ENCODE measurements at places on chromosomes 7 and 10.

DNA sequence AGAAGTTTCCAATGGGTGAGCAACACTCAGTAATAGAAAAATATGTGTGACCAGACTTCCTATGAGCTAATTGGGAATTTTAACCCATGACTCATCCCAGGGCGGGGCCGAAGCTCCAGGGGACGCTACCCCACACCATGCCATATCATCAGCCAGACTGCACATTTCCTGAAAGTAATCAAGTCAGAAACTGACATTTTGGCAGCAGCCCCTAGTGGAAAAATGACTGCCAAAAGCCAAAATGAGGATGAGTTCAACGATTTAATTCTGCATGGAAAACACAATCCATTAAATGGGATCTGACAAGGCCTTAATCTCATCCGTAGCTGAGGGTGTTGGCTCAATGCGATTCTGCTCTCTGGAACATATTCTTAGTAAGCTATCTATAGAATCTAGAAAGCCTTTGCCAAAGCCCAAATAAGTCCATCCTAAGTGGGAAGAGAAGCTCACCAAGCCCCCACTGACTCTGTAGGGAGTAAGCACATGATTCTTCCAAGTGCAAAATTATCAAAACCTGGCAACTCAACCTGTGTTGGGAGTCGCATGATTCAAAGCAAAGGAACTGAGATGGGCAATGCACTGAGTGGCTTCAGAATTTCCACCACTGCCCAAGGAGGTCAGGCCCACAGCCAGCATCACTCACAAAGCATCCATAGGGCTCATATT lies 93.1 kb upstream of the PDE1C start:
- DNase-seq, result no peak

DNA sequence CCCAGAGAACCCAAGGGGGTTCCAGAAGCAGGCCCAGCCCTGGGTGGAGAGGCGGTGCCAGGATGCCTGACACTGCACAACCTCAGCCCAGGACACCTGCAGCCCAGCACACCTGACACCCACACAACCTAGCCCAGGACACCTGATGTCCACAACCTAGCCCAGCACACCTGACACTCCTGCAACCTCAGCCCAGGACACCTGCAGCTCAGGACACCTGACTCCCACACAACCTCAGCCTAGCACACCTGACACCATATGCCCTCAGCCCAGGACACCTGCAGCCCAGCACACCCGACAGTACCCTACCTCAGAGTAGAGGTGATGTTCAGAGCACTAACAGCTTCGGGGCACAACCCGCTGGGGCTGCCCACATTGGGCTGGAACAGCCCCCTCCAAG lies 87.3 kb downstream of the PAXIP1 start:
- DNase-seq, result no peak

GRCh38 chr7:35241436-35241835 lies 12.5 kb downstream of the TBX20 start:
- DNase-seq, result no peak

- no peak for DNase-seq
Observed at GRCh38 chr10:108673741-108674140, 1249.6 kb downstream of the XPNPEP1 start.

GRCh38 chr10:88107296-88108097 lies 244.1 kb downstream of the PTEN start:
- no peak for DNase-seq

DNA sequence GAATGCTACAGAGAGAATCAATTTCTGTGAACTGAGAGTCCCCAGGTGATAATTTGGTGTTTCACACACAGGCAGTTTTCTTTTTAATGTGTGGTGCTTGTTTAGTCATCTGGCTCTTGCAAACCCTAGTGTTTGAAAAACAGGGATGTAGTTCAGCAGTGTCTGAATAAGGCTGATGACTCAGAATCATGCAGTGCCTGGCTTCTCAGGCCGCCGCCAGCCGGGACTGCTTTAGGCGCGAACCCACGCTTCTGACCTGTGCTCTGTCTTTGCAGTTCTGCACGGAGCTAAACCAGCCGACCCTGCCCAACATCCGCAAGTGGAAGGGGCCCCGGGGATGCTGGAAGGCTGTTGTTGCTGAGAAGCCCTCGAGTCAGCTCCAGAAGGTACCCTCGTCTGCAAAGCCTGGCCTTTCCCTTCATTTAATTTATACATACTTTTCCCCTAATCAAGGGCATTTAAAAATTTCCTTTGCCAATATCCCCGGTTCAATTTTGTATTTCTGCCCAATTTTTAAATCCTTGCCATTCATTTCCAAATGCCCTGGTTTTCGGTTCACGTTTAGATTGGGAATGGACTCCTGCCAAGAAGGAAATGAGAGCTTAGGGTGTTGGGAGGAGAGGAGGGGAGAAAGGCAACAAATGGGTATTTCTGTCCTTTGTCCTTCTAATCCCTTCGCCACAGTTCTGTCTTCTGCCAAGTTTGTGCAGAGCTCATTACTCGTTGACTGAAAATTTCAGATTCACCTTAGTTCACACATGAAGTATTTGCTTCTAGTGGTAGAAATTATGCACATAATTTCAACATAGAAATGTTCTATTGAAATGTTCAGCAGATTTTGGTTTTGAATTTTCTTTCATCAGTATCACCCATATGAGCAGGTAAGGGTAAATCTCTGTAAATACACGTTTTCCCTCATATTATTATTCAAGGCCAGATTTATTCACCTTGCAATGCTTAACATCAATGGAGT lies 108.5 kb upstream of the ANLN start:
- DNase-seq, result peak; percentile 62

DNA sequence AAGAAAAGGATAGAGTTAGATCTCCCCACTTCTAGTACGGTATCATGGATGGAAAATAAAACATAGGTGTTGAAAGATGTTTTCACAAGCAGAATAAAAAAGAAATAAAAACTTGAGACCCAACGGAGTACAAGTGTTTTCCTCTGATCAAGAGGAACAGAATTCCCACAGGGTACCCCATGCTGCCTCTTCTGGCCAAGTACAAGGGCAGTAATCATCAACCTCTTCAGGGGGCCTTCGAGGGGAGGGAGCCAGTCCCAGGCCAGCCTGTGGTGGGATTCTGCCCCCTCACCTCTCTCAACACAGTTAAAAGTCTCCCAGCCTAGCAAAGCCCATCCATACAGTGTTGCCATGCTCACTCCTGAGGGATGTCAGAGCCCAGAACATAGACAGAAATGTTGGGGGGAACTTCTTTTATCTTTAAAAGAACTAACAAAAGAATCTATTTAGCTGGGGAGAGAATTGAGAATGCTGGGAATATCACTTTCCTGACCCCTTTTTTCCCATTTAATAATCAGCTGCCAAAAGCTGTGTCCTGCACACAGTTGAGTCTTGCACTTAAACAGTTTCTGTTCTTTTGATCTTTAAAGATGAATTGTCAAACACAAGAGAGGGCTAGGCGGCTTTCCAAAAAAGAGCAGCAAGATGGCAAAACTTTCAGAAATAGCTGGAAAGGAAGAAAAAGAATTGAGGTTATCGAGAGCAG lies 101.7 kb downstream of the PTN start:
- no peak for DNase-seq

DNA sequence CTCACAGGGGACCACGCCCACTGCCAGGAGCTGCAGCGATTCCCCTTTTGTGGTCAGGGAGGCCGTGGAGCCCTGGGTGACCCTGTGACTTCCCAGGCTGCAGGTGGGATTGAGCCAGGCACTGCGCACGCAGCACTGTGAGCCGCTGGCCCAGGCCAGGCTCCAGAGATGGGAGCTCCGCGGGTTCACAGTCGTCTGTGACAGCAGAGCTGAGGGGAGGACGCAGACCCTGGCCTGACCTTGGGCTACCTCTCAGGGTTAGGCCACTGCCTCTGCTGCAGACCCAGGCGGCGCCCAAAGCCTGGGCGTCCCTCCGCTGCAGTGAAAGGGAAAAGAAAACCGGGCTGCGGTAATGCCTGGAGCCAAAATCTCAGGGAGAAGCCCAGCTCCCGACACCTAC lies 107.5 kb upstream of the GPR26 start:
- DNase-seq, result no peak

GRCh38 chr10:117164592-117165537 lies 26.8 kb upstream of the VAX1 start:
- DNase-seq, result no peak

DNA sequence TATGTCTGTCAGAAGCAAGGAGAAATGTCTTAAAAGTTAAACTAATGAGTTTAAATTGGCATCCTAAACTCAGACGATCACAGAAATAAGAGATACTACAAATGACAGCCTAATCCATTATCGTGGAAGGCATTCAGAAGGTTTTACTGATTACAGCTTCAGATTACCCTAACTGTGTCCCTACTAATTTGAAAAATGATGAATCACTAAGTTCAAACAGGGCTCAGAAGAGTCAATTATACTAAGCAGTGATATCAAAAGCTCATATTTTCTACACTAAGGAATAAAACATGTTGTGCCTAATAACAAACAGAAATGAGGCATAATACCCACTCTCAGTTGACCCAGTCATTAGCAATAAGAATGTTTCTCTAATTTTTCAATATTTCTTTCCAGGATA lies 152.0 kb upstream of the NRBF2 start:
- DNase-seq, result no peak

GRCh38 chr10:78714225-78714624 lies 354.5 kb upstream of the ZMIZ1 start:
- DNase-seq, result no peak

- no peak for DNase-seq
Observed at GRCh38 chr7:154591544-154591943, 411.4 kb downstream of the PAXIP1 start.

DNA sequence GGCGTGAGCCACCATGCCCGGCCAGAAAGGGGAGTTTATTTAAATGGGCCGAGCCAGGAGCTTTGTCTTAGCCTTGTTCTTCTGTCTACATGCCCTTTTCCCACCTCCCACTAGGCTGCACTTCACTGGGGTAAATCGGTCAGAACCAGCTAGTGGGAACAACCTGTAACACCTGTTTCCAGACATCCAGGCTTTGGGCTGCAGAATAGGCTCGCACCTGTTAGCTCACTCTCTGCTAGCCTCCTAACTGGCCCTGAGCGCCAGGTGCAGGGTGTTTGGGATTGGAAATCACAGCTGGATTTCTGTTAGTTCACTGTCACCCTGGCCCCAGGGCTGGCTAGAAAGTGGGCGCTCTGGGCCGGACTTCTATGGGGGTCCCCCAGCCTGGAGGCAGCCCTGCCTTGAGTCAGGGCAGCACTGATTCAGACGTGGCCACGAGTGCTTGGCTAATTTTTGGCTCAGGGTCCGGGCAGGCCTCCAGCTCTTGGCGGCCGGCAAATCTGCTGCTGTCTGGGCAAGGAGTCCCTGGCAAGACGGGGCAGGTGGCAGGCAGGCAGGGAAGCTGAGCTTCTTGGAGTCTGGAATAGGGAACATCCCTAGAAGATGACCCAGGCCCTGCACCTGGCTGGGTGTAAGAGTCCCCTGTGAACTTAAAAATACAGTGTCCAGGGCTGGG lies 48.6 kb downstream of the GTF2IRD1 start:
- no peak for DNase-seq
